ENCODE measurements at places on chromosomes 7 and 10. TPM values are rescaled to one million over a fixed set of nuclear protein-coding genes. Genes with fewer than 3 reads are reported as not detected.

DNA sequence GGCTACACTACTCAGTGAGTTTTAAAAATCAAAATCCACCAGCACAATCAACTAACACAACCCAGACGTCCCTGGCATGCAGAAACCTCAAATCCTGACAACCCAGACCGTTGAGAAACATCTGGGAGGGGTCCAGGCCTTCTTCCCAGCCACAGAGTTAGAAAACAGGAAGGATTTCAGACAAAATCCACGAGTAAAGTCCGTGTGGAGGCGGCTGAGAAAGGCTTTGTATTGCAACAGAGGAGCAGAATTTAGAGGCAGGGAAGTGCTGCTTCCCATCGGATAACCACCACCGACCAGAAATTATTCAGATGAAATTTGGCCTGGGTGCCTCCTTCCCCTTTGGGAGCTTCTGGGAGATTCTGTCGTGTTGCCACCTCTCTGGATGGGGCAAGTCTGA is 61.5 kb downstream of the TNS3 start:
- H3K36me3 ChIP-seq = no peaks in the 10 kb centered on the region
- no peak overlapping the region for H3K4me3 ChIP-seq
- no peak for DNase-seq
- H3K4me1 ChIP-seq = no peaks in the 10 kb centered on the region

- no peak overlapping the region for H3K4me3 ChIP-seq
- H3K36me3 ChIP-seq = peaks cover 48% of the 10 kb centered on the region
- DNase-seq = no peak
- H3K4me1 ChIP-seq = peaks cover 61% of the 10 kb centered on the region
- H3K27ac ChIP-seq = no peak overlapping the region
Observed at GRCh38 chr10:88892222-88892967, 12.3 kb downstream of the STAMBPL1 start.

DNA sequence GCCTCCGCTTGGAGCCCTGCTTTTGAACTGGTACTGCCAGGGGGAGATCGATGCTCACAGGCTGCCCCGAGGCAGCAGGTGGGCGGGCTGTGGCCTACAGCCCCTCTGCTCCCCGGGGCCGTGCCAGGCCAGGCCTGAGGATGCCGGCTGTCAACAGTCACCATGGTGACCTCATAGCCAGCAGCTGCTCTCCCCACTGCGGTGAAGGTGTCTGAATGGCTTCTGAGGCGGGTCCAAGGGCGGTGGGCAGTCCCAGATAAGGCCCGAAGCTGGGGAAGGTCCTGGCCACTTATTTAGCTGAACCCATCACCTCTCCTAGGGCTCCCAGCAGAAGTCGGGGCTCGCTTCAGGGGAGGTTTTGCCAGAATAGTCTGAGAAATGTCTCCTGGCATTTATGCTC is 179.3 kb downstream of the ARHGAP12 start:
- H3K27ac ChIP-seq = no peak overlapping the region
- DNase-seq = no peak
- no peaks in the 10 kb centered on the region for H3K27me3 ChIP-seq
- no peak overlapping the region for H3K4me3 ChIP-seq
- H3K4me1 ChIP-seq = peaks cover 23% of the 10 kb centered on the region
- H3K36me3 ChIP-seq = no peaks in the 10 kb centered on the region

GRCh38 chr7:24732646-24733413 is 24.4 kb downstream of the GSDME start:
- H3K27me3 ChIP-seq = peaks cover 25% of the 10 kb centered on the region
- H3K27ac ChIP-seq = no peak overlapping the region
- DNase-seq = no peak
- H3K4me3 ChIP-seq = no peak overlapping the region
- H3K36me3 ChIP-seq = no peaks in the 10 kb centered on the region
- H3K4me1 ChIP-seq = peaks cover 21% of the 10 kb centered on the region

GRCh38 chr7:28447071-28447470 is 34.8 kb downstream of the CREB5 start:
- H3K4me1 ChIP-seq = no peaks in the 10 kb centered on the region
- no peak overlapping the region for H3K4me3 ChIP-seq
- H3K27ac ChIP-seq = no peak overlapping the region
- no peaks in the 10 kb centered on the region for H3K36me3 ChIP-seq
- peaks cover 9% of the 10 kb centered on the region for H3K27me3 ChIP-seq
- no peak for DNase-seq

DNA sequence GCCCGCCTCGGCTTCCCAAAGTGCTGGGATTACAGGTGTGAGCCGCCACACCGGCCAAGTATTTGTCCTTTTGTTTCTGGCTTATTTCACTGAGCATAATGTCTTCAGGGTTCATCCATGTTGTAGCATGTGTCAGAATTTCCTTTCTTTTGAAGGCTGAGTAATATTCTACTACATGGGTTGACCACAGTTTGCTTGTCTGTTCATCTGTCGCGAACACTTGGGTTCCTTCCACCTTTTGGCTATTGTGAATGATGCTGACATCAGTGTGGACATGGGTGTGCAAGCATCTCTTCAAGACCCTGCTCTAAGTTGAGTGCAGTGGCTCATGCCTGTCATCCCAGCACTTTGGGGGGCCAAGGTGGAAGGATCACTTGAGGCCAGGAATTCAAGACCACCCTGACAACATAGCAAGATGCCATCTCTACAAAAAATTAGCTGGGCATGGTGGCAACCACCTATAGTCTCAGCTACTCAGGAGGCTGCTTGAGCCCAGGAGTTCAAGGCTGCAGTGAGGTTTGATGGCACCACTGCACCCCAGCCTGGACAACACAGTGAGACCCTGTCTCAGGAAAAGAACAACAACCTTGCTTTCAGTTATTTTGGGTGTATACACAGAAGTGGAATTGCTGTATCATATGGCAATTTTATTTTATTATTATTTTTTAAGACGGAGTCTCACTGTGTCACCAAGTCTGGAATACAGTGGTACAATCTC is 17.0 kb downstream of the CHST12 start:
- H3K27ac ChIP-seq = no peak overlapping the region
- H3K4me1 ChIP-seq = peaks cover 42% of the 10 kb centered on the region
- no peak for DNase-seq
- H3K4me3 ChIP-seq = no peak overlapping the region
- H3K27me3 ChIP-seq = no peaks in the 10 kb centered on the region
- peaks cover 20% of the 10 kb centered on the region for H3K36me3 ChIP-seq

DNA sequence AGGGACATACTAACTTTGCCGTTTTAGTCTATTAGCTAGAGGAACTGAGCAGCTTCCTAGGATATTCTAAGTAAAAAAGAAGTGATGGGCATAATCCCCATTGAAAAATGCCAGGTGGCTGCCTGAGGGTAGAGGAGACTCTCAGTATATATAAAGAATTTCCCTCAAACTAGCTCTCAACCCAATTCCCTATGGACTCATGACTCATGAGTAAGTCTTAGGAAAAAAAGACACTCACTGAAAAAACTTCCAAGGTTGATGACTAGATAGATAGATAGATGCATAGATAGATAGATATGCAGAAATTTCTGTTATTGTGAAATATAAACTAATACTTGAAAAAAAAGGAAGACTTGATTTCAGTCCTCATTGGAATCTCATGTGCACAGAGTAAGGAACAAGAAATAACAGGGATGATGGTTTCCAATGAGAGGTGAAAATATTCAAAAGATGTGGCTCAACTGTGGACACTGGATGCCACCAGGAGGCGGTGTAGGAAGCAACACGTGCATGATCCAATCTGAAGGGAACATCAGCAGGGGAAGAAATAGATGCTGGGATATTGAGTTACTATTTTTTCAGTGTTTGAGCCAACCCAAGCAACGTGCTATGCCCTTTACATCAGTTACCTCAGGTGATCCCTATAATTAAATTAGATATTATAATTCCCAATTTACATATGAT is 711.0 kb upstream of the LRRTM3 start:
- no peaks in the 10 kb centered on the region for H3K27me3 ChIP-seq
- H3K27ac ChIP-seq = no peak overlapping the region
- no peak overlapping the region for H3K4me3 ChIP-seq
- no peaks in the 10 kb centered on the region for H3K36me3 ChIP-seq
- no peak for DNase-seq

GRCh38 chr7:42907316-42907715 is 4.6 kb downstream of the C7orf25 start:
- H3K4me3 ChIP-seq = no peak overlapping the region
- DNase-seq = no peak
- no peak overlapping the region for H3K27ac ChIP-seq
- peaks cover 3% of the 10 kb centered on the region for H3K27me3 ChIP-seq

GRCh38 chr10:16521311-16522016 is at the start of gene C1QL3:
TSS of gene C1QL3 (minus strand) at chr10:16521879. CDS start at chr10:16521065, 814 bp downstream.
- H3K4me1 ChIP-seq = peaks cover 11% of the 10 kb centered on the region
- DNase-seq = peak; percentile 40
- H3K36me3 ChIP-seq = peaks cover 4% of the 10 kb centered on the region
- peak within 1 kb of the TSS; percentile 75 for H3K4me3 ChIP-seq
- no peak within 1 kb of the TSS for H3K27ac ChIP-seq

- H3K4me1 ChIP-seq = no peaks in the 10 kb centered on the region
- no peak for DNase-seq
- H3K27me3 ChIP-seq = peaks cover 66% of the 10 kb centered on the region
- H3K27ac ChIP-seq = no peak overlapping the region
- H3K36me3 ChIP-seq = no peaks in the 10 kb centered on the region
Observed at GRCh38 chr7:127264219-127264618, 11.5 kb upstream of the GRM8 start.

- H3K4me1 ChIP-seq = no peaks in the 10 kb centered on the region
- no peak overlapping the region for H3K27ac ChIP-seq
- no peaks in the 10 kb centered on the region for H3K27me3 ChIP-seq
Observed at GRCh38 chr10:59088912-59089573, 87.4 kb upstream of the PHYHIPL start.

The TAC1 gene
- total RNA-seq = not detected

The TBRG4 gene
- 98.9 TPM for total RNA-seq

DNA sequence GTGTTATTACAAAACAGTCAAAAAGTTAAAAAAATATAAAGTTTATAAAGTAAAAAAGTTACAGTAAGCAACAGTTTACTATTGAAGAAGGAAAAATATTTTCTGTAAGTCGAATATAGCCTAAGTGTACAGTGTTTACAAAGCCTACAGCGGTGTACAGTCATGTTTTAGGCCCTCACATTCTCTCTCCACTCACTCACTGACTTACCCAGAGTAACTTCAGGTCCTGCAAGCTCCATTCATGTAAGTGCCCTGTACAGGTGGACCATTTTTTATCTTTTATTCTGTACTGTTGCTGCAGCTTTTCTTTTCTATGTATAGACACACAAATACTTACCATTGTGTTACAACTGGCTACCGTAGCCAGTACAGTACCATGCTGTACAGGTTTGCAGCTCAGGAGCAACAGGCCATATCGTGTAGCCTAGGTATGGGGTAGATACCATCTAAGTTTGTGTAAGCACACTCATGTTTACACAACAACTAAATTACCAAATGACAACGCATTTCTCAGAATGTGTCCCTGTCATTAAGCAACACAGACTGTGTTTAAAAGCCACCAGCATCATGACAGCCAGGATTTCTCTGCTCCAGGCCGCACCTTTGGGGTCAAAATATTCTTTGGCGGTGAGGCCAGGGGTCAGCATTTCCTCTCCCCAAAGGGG is 67.2 kb downstream of the DLG5 start:
- no peak overlapping the region for H3K4me3 ChIP-seq
- no peak for DNase-seq
- H3K27ac ChIP-seq = no peak overlapping the region
- H3K36me3 ChIP-seq = no peaks in the 10 kb centered on the region
- H3K27me3 ChIP-seq = no peaks in the 10 kb centered on the region
- no peaks in the 10 kb centered on the region for H3K4me1 ChIP-seq

GRCh38 chr7:133556048-133556447 is 303.2 kb downstream of the EXOC4 start:
- no peaks in the 10 kb centered on the region for H3K36me3 ChIP-seq
- H3K4me3 ChIP-seq = no peak overlapping the region
- DNase-seq = no peak
- no peaks in the 10 kb centered on the region for H3K4me1 ChIP-seq
- no peaks in the 10 kb centered on the region for H3K27me3 ChIP-seq
- no peak overlapping the region for H3K27ac ChIP-seq

The IRF5 gene
- 6.5 TPM for total RNA-seq

DNA sequence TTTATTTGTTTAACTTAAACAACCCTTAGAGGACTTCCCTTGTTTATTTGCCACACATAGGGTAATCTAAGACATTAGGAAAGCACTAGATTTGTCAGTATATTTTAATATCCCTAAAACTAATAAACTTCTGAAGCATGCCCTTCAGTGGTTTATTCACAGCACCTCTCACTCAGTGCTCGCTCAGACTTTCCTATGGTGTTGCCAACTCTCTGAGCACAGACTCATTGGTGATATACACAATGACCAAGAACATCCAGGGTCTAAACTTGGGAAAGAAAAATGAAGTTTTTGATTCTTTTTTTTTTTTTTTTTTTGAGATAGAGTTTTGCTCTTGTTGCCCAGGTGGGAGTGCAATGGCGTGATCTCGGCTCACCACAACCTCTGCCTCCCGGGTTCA is 82.2 kb downstream of the RAB11FIP2 start:
- no peaks in the 10 kb centered on the region for H3K36me3 ChIP-seq
- H3K27me3 ChIP-seq = peaks cover 24% of the 10 kb centered on the region
- no peak overlapping the region for H3K4me3 ChIP-seq
- DNase-seq = no peak
- no peaks in the 10 kb centered on the region for H3K4me1 ChIP-seq
- H3K27ac ChIP-seq = no peak overlapping the region

GRCh38 chr7:154928136-154929005 is 74.6 kb downstream of the PAXIP1 start:
- peaks cover 6% of the 10 kb centered on the region for H3K36me3 ChIP-seq
- H3K4me3 ChIP-seq = peak overlapping the region; percentile 84
- peaks cover 3% of the 10 kb centered on the region for H3K27me3 ChIP-seq
- peak overlapping the region; percentile 96 for H3K27ac ChIP-seq
- H3K4me1 ChIP-seq = peaks cover 22% of the 10 kb centered on the region

Measured in activated CD4-positive, alpha-beta T cell treated with anti-CD3 and anti-CD28 coated beads, Interleukin-2, amount 10 ng/mL, durations not matched to agents 7 days and 5 days (primary cell).